ENCODE measurements at places on chromosomes 4 and X. TPM values are rescaled to one million over a fixed set of nuclear protein-coding genes. Genes with fewer than 3 reads are reported as not detected.
A peak's percentile ranks its signal among the peaks of the same experiment; 100 is the strongest.

DNA sequence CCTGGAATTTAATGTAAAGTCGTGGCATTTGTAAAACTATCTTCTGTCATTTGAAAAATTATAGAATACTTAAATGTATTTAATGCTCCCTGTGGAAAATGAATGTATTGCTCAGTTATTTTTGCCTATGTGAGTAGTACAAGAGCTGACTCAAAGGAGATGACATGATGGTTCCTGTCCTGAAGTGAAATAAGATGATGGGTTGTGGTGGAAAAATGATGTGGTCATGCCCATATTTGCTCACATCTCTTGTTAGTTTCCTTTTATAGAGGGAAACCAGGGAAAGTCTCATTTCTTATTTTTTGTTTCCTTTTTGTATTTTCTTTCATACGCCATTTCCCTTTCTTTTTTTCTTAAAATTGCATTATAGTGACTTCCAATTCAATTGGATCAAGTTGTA lies 23.7 kb downstream of the PLS3 start:
- no peak for DNase-seq
- no peaks in the 10 kb centered on the region for H3K36me3 ChIP-seq
- H3K4me1 ChIP-seq: peaks cover 10% of the 10 kb centered on the region
- no peaks in the 10 kb centered on the region for H3K27me3 ChIP-seq
- no peak overlapping the region for H3K27ac ChIP-seq

DNA sequence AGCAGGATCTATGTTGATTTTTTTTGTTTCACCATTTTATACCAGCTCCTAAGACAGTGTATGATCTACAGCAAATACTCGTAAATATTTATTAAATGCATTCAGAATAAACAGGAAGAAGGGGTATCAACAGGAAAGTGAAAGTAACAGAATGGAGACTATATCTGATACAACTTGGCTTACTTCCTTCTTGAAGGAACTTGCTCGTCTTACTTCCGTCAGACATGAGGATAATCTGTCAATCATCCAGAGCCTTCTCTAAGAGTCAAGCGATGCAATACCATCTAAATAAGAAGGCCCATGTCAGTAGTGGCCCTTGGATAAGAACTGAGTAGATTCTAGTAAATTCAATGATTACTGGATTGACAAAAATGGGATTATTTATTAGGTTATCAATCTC lies 84.2 kb downstream of the CAMK2D start:
- H3K4me3 ChIP-seq: no peak overlapping the region
- no peaks in the 10 kb centered on the region for H3K27me3 ChIP-seq
- no peaks in the 10 kb centered on the region for H3K36me3 ChIP-seq
- no peak overlapping the region for H3K27ac ChIP-seq
- peaks cover 18% of the 10 kb centered on the region for H3K4me1 ChIP-seq
- no peak for DNase-seq

DNA sequence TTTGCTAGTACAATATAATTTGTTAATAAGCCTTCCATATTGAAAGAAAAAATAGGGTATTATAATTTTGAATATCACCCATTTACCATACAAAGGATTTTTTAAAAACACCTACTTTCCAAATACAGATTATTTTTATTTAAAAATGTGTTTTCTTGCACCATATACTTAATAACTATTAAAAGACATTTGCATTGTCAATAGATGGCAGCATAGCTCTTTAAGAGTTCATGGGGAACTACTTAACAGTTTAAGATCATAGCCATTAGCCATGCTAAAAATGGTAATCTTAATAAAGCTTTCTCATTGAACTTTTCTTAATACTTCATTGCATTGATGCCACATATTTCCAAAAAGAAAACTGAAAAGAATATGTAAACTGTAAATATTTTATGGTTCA lies 1995.9 kb downstream of the C4orf33 start:
- H3K4me1 ChIP-seq: no peaks in the 10 kb centered on the region
- no peaks in the 10 kb centered on the region for H3K27me3 ChIP-seq
- no peak overlapping the region for H3K27ac ChIP-seq
- H3K36me3 ChIP-seq: no peaks in the 10 kb centered on the region

GRCh38 chrX:64570204-64570603 lies 175.0 kb upstream of the MTMR8 start:
- DNase-seq: no peak
- H3K4me3 ChIP-seq: no peak overlapping the region
- no peaks in the 10 kb centered on the region for H3K36me3 ChIP-seq
- no peaks in the 10 kb centered on the region for H3K4me1 ChIP-seq
- no peak overlapping the region for H3K27ac ChIP-seq
- no peaks in the 10 kb centered on the region for H3K27me3 ChIP-seq

DNA sequence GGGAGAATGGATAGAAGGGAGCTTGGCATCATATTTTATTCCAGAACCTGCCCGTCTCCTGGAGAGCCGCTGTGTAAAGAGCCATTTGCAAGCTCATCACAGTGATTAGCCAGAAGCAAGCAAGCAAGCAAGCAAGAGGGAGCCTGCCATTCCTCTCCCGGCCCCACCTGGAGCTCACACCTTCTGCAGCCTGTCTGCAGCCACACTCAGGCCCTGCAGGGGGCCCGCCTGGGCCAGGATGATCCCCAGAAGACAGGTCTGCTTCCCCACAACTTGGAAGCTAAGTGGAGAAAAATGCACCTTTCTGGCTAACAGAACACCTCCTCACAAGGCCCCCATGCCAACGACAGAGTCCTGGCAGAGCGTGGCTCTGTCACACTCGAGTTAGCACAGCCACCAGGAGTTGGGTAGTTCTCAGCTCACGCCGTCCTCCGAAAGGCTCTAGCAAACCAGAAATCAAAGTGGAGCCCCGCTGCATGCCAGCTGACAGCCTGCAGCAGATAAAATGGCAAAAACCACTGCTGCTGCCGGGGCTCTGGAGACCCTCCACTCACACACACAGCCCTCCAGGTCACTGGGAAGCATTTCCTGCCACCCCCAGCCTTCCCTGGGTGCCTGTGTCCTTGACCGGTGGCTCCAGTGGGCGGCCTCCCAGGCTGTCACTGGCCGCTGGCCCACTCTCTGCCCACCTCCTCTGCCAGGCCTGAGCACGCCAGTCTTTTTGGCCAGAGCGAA lies 54.9 kb downstream of the DCTD start:
- H3K4me1 ChIP-seq: peaks cover 19% of the 10 kb centered on the region
- H3K36me3 ChIP-seq: no peaks in the 10 kb centered on the region
- no peaks in the 10 kb centered on the region for H3K27me3 ChIP-seq
- DNase-seq: peak; percentile 35
- no peak overlapping the region for H3K27ac ChIP-seq

DNA sequence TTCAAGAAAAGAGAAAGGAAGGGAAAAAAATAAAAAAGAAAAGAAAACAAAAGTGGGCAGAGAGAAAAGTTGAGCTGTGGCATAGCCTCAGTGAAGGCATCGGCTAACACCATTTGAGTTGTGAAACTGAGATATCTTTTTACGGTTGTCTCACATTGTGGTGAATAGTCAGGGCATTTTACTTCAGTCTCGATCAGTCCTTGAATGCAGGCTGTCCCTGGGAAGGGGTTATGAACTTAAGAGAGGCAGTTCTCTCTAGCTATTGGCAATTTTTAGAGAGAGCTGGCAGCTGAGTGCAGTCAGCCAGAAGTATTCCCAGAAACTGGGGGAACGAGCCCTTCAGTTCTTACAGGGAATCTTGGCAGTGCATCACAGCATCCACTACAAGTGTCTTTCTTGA lies 93.5 kb upstream of the SLC6A14 start:
- no peaks in the 10 kb centered on the region for H3K4me1 ChIP-seq
- H3K27ac ChIP-seq: no peak overlapping the region
- no peaks in the 10 kb centered on the region for H3K36me3 ChIP-seq
- H3K4me3 ChIP-seq: no peak overlapping the region
- H3K27me3 ChIP-seq: no peaks in the 10 kb centered on the region

CLDN22 gene
- not detected for total RNA-seq

UGT2A1 gene
- total RNA-seq: not detected

ASB12 gene
- not detected for total RNA-seq

All from HepG2 (cell line).